ENCODE measurements at places on chromosomes 3 and 15. TPM values are rescaled to one million over a fixed set of nuclear protein-coding genes. Genes with fewer than 3 reads are reported as not detected.

DNA sequence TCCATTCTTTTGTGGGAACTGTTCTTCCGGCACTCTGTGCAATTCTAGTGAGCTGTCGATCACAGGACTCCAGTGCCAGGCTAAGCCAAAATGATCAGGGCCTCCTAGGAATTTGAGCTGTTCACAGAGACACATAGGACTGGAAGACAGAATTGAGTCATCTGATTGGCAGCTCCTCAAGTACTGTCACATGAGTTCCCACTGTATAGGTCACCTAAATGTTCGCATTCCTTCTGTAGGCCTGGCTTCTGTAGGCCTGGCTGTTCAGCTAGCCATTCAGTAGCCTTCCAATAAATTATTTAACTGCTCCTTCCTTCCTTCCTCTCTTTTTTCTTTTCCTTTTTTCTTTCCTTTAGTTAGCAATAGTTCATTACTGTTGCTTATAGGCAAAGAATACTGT is 4.3 kb downstream of the PROS1 start:
- DNase-seq = peak; percentile 84

- DNase-seq = no peak
These were observed 197.0 kb downstream of the TIGIT start for GRCh38 chr3:114490829-114491228.

DNA sequence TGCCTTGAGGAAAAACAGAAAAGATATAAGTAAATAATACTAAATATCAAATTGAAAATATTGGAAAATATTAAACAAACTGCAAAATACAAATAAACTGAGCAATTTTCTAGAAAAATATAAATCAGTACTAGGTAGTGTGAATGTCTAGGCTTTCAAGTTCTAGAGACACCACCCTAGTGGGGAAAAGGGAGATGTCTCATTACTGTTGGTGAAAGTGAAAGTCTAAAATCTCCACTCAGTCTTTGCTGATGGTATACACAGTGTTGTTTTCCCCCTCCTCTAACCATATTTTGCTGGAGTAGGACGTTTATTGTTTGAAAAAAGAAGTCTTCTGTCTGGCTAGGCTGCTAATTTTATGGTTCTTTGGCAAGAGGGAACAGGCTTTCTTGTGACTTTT is 1368.9 kb downstream of the OTOL1 start:
- DNase-seq = no peak

CCPG1 gene
- total RNA-seq = 209 TPM

DNA sequence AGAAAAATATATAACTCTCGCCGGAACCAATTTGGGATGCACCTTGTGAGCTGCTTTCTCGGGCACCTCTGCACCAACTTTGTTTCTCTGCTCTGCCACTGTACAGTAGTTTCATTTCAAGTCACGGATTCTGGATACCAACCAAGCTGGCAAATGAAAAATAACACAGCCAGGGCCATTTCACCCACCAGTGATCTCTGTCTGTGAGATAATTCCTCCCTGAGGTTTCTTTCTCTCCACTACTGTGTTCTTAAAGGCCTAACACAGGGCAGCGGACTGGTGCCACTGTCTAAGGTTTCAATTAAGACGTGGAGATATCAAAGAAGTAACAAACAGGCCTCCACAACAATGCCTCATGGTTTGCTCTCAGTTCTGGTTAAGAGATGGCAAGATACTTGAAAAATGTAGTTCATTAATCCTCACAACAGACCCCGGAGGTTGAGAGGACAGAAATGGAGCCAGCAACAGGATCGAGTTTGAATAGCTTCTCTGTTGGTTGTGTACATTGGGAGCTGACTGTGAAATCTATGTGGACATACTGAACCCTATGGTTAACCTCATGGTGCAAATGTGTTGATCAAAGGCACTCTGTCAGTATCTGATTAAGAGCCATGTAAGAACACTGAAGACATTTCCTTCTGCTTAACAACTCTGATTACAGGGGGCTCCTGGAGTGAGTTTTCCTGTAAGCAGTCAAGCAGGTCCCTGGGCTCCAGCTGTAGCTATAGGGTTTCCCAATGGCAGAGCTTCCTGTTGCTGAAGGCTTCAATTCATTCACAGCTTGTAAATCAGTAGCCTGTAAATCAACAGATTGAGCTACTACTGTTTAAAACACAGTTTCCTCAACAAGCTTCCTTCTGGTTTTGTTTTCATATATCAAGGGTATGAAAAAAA is 470.5 kb downstream of the EPHA3 start:
- no peak for DNase-seq

- DNase-seq = no peak
These were observed 304.7 kb upstream of the ROBO2 start for GRCh38 chr3:76735152-76735551.

DNA sequence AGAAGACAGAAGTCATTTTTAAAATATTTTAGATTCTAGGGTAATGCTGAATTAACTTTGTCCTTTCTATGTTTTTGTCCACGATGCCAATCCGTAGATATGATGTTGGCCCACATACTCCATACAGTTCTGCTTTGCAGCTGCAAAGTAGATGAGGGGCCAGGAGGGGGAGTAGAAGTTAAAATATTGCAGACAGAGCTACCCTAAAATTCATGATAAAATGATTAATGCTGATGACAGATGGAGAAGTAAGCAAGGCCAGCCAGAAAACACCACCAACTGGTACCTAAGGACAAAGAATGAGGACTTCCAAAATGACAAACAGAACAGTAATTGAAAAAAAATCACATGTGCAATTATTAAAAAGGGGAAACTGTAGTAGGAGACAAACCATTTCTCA is 756.6 kb upstream of the ARPP21 start:
- DNase-seq = no peak

All from osteoblast (primary cell).